ENCODE measurements at places on chromosomes 5 and 9.

DNA sequence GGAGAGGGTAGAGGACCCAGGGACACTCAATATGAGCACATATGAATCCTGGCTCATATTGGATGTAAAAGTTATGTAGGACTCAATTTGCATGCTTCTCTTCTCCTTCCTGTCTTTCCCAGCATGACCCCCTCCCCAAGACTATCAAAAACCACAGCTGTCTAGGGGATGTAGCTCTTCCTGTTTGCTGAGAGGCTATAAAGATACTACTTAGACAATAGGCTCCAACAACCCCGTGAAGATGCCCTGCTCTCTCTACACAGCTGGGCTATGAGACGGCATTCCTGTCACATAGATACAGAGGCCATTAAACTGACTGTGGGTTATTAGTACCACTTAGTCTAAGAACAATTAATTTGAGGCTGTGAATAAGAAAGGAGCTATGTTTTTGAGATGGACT is 56.5 kb upstream of the PCSK1 start:
- no peak for DNase-seq

- no peak for DNase-seq
Observed at GRCh38 chr5:35679357-35679756, 61.7 kb downstream of the SPEF2 start.

DNA sequence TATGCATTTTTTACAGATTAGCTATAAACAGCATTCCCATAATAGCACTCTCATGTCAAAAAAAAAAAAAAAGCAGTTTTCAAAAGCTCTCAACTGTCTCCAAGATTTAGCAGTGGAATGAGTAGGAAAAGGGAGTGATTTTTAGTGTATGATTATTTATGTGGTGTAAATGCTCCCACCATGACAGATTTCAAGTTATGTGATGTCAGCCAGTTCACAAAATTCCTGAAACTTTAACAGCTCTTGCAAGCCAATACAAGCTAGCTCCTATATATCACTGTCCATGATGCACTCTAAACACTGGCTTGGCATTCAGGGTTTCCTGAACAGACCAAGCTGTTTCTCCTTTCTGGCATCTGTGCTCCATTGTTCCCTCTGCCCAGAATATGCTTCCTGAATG is 7.9 kb upstream of the ANKDD1B start:
- peak; percentile 46 for DNase-seq

GRCh38 chr9:126523611-126524111 is 90.1 kb upstream of the LMX1B start:
- no peak for DNase-seq

- no peak for DNase-seq
Observed at GRCh38 chr5:30131-30530, 61.8 kb upstream of the PLEKHG4B start.

- no peak for DNase-seq
Observed at GRCh38 chr5:61357745-61358144, 25.7 kb downstream of the ZSWIM6 start.

GRCh38 chr5:11174591-11174990 is 413.6 kb upstream of the DAP start:
- DNase-seq = no peak

DNA sequence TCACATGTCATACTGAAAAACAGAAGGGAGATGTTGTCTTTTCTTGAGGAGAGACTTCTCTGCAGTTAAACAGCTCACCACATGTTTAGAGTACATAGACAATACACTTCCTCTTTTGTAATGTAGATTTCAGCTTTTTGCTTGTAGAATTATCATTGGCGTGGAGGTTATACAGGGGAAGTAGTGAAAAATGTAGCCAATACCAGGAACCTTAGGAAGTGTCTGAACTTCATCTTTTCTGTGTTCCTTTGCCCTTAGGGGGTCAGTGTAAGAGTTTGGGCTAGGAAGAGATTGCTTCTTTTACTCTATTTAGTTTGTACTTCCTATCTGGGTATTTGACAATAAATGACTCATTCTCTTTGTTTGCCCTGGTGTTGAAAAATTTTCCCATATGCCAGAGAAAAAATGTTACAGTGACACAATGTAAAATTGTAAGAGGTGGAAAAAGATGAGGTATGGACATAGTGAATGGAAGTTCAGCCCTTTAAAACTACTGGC is 21.0 kb upstream of the CDKN2B start:
- no peak for DNase-seq

GRCh38 chr5:175590471-175590881 is 67.4 kb upstream of the HRH2 start:
- DNase-seq = peak; percentile 10

DNA sequence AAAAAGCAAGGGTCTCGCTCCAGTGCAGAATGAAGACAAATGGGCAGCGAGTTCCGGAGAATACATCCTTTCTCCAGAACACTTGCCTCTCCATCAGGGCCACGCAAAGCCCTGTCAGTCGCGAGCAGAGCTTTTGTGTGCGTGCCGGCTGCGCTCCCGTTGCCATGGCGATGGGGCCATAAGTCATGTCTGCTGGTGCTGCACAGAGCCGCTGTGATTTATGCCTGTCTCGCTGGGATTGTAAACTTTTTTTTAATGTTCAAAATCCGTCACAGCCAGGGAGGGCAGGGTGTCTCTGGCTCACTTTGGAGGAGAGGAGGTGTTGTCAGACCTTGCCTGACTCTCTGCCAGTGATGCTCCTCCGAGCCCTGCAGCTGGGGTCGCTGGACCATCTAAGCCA is 272.7 kb downstream of the TRIM32 start:
- DNase-seq = no peak

- DNase-seq = no peak
Observed at GRCh38 chr9:21505425-21506179, 23.5 kb upstream of the IFNE start.

- DNase-seq = no peak
Observed at GRCh38 chr5:2302169-2302568, 419.4 kb upstream of the IRX4 start.

- DNase-seq = peak; percentile 29
Observed at GRCh38 chr9:72856972-72857623, 95.8 kb downstream of the ALDH1A1 start.

DNA sequence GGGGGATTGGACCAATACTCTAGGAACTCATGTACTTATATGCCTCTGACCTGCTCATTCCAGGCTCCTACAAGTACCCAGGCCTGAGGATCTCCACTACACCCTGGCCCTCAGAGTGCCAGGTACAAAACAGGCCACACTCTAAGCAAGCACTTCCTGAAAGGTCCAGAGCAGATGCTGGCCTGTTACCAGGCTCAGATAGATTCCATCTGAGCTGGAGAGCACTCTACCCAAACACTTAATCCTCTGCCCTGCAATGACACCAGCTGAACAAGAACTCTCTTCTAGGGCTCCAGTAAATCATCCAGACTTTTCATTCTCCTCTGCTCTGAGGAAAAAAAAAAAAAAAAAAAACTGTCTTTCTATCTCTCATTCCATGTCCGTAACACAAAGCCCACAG is 2.9 kb downstream of the P4HA2 start:
- no peak for DNase-seq

- peak; percentile 5 for DNase-seq
Observed at GRCh38 chr5:83255268-83255667, 177.9 kb downstream of the XRCC4 start.

- DNase-seq = no peak
Observed at GRCh38 chr5:155017610-155018009, 4.1 kb downstream of the KIF4B start.

DNA sequence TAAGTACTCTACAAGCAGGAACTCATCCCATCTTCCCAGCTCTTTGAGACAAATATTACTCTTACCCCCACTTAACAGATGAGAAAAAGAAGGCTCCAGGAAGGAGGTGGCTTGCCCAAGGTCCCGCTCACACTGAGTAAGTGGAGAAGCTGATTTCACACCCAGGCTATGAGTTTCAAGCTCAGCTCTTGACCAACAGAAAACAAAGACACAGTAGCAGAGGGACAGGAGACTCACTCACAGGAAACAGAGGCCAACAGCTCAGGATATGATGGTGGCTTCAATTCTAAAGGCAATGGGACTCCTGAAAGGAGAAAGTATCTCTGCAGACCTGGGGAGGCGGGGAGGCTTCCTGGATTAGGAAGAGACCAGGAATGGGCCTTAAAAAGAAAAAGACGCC is 6.7 kb upstream of the TCF7 start:
- DNase-seq = no peak

GRCh38 chr5:17113174-17113958 is 104.1 kb upstream of the BASP1 start:
- peak; percentile 92 for DNase-seq

DNA sequence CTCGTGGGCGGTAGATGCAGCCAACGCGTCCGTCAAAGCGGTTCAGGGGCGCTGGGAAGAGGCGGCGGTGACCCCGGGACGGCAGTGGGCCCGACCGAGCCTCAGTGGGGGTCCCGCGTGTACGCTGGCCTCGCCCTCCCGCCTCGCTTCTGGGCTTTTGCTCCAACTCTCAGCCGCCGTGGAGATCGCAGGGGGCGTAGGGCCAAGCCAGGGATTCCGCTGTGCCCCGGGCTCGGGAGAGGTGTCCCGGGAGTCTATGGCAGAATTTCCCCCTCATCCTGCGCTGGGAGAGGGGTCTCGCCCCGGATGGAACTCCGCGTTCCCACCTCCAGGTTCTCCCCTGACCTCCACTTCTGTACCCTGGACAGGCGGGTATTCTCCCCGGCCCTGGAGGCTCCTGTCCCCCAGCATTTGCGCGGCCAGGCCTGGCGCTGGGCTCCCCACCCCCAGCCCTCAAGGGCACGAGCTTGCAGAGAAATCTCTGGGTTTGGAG is 131.9 kb downstream of the MRPL36 start:
- DNase-seq = no peak

- DNase-seq = no peak
Observed at GRCh38 chr5:168347368-168348083, 56.1 kb downstream of the WWC1 start.

DNA sequence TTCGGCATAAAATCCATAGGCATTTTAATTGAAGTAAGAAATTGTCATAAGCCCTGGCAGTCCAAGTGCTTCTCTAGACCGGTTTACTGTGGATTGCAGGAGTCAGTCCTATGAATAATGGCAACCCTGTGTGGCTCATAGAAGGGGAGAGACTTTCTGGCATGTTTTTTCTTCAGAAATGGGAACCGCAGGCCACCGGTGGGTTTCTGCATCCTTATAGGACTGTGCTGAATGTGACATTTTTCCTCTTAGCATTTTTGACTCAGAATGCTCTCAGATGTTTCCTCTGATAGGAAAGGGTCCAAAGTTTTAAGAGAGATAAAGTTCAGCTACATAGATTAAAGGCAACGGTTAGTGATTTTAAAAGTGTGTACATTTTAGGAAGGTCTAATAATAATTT is 6.3 kb downstream of the DAPK1 start:
- DNase-seq = no peak

- DNase-seq = no peak
Observed at GRCh38 chr9:133370685-133371084, 5.2 kb downstream of the SURF4 start.
